ENCODE measurements at places on chromosomes 11 and 22.
A peak's percentile ranks its signal among the peaks of the same experiment; 100 is the strongest.

GRCh38 chr11:15217416-15217815, 102.7 kb downstream of the INSC start:
- no peak for DNase-seq

DNA sequence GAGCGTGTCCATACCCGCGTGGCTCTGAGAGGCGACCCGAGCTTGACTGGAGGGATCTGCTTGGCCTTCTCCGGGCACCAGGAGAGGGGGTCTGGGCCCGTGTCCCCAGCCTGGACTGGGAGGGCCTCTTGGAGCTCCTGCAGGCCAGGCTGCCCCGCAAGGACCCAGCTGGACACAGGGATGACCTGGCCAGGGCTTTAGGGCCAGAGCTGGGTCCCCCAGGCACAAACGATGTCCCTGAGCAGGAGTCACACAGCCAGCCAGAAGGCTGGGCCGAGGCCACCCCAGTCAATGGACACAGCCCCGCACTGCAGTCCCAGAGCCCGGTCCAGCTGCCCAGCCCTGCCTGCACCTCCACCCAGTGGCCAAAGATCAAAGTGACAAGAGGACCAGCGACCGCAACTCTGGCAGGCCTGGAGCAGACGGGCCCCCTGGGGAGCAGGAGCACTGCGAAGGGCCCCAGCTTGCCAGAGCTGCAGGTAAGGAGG, 38.2 kb downstream of the TRIOBP start:
- no peak for DNase-seq

- DNase-seq, result no peak
Measured at GRCh38 chr11:5941951-5942350, at the start of gene OR56A3. Gene OR56A3, plus strand, starts transcription at chr11:5942251. Its CDS starts 5,096 bp downstream, at chr11:5947347.

GRCh38 chr11:21489416-21490115, 703.3 kb upstream of the ANO5 start:
- no peak for DNase-seq

GRCh38 chr11:45105984-45106375, 40.5 kb upstream of the PRDM11 start:
- no peak for DNase-seq

DNA sequence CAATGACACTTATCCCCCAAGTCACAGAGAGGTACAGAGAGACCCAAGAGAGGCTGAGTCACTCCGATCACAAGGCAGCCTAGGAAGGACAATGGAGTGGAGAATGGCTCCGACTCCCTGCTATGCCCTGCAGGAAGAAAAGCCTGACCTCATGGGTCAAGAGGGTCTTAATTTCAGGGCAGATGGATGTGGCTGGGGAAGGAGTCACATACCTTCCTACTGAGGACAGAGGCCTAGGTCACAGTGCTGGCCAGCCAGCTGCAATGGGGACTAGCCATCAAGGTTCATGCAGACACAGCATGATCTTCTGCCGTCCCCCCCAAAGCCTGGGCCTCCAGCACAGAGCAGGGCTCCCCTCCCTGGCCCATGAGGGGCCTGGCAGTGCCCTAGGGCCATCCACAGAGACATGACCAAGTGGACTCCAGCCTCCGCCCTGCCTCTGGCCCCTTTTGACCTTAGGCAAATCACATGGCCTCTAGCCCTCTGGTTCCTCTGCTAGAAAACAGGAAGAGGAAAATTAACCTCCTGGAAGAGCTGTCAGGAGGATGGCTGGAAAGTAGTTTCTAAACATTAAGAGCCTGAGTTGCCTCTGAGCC, 1.8 kb downstream of the ARRB1 start:
- no peak for DNase-seq

- no peak for DNase-seq
Measured at GRCh38 chr11:394034-394857, at the start of gene PKP3. Gene PKP3, plus strand, starts transcription at chr11:394209. Its CDS starts 84 bp downstream, at chr11:394293.

GRCh38 chr22:38504731-38505540, 1.2 kb downstream of the DDX17 start:
- peak; percentile 55 for DNase-seq

- DNase-seq, result no peak
Measured at GRCh38 chr11:66593650-66594049, 665 bp downstream of the CCS start.

GRCh38 chr22:28950617-28951411, 67.4 kb downstream of the ZNRF3 start:
- DNase-seq, result no peak

GRCh38 chr22:42856179-42856864, 751 bp downstream of the ARFGAP3 start:
- peak; percentile 25 for DNase-seq

Data from CD4-positive, alpha-beta memory T cell (primary cell).